SK-N-MC (cell line): ENCODE measurements at places on chromosomes 4 and X.
A peak's percentile ranks its signal among the peaks of the same experiment; 100 is the strongest.

- DNase-seq = no peak
Measured at GRCh38 chr4:143616771-143617170, 83.7 kb downstream of the FREM3 start.

- DNase-seq = peak; percentile 48
Measured at GRCh38 chrX:68828740-68829581, at the start of gene EFNB1. EFNB1 (plus strand) TSS chrX:68829021; CDS start chrX:68829777, 756 bp downstream.

DNA sequence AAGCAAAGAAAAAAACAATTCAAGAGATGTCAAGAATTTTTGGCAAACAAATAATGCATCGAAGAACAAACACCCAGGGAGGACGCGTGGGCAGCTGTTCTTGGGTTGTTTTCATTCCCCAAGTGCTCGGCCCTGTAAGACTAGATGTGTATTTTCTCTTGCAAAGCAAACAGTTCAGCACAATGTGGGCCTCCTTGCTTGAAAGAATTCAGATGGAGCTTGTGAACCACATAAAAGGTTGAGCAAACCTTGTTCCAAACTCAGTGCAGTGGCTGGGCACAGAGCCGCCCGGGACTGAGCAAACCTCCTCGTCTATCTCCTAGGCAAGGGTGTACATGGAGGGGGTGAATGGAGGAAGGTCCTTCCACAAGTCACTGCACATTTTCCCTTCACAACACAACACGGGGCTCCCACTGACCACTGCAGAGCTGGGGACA, 82.4 kb downstream of the HTRA3 start:
- no peak for DNase-seq

DNA sequence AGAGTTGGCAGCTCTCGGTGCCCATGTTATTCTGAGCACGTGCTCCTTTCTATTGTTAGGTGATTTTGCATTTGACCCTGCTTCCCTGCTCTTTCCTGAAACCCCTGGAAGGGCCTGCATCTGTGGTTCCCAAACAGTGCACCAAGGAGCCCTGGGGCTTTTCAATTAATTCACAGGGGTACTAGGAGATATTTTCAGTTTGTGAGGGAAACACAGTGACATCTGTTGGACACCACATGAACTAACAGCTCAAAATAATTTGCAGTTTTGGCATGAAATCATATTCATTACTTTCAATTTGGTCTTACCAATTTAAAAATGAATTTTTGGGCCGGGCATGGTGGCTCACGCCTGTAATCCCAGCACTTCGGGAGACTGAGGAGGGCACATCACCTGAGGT, 156.6 kb downstream of the GATB start:
- DNase-seq = peak; percentile 6

DNA sequence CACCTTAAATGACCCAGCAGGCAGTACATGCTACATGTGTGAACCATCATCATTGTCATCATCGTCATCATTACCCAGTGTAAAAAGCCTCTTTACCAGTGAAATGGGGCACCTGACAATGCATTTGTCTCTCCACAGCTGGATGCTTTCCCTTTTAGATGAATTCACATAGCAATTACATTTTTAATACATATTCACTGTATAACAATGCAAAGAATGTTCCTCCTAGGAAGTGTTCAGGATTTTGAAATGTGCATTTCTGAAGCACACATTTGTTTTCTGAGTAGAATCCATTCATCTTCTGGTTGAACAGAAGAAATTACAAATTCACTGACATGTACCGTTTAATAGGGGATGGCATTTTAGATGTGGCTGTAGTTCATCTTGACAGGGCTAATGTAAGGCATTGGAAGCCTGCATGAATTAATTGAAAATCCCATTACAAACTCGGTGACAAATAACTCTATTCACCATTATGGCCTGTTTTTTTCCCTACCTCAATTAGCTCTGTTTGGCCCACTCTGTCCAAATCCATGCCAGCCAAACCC, 111.1 kb downstream of the SH3RF1 start:
- no peak for DNase-seq

DNA sequence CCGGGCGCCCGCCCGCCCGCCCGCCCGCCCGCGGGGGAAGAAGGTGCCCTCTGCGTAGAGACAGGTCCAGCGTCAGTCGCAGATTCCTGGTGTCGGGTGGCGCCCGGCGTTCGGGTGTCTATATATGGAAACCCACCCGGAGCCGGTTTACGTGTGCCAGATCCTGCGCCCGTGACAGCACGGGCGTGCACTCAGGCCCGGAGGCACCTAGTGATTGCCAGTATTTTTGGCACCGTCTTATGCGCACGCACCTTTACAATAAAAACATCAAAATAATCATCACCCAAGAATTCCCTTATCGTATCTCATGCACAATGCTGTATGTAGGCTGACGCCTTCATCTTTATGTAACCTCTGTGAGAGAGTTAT, 519 bp downstream of the SLC25A4 start:
- no peak for DNase-seq

DNA sequence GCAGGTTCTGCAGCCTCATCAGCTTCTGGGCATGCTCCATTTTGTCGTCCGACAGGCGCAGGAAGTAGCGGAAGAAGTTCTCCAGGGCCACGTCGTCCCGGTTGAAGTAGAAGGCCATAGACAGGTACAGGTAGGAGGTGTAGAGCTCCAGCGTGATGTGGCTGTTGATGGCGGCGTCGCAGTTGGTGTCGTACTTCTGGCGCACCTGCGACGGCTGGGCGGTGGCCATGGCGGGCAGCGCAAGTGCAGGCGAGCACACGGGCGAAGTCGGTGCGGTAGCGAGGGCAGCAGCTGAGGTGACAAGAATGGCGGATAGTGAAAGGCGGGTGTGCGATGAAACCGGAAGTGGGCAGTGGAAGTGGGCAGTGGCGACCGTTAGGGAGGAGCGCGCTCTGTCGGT, at the start of gene FTHL17:
FTHL17 (minus strand) TSS at position 317 of the 400 bp plus-strand sequence; CDS start at position 229, 88 bp downstream.
- no peak for DNase-seq

- DNase-seq = no peak
Measured at GRCh38 chr4:105106426-105106825, 40.2 kb upstream of the TET2 start.

DNA sequence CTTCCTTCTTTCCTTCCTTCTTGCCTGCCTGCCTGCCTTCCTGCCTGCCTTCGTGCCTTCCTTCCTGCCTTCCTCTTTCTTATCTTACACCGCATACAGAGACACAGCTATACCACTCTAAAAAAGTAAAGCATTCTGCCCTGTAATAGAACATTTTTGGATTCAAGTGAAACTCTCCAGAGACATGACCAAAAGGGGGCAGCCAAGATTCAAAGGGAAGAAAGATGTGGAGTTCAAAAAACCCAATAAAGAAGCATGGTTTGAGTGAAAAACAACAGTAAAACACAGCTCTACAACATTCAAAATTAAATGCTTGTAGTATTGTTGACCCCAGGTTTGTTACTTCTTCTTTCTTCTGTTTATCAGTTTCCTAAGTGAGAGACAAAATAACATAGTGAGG, 914.9 kb upstream of the PCDH7 start:
- no peak for DNase-seq

DNA sequence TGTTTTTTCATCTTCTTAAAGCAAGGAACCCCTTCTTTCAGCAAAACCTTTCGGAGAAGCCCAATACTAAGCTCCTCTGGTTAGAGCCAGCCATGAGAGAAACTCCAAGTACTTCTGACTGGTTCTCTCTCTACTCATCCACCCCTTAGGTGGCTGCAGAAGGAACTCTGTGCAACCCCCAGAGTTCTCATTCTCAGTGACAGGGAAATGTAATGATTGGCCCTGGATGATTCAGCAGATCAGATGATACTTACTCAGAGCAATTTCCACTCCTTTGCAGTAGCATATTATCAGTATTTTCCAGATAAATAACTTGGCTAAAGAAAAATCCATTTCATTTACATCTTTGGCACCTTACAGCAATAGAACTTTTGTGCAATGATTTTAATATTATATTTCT, 3.2 kb downstream of the SPP1 start:
- DNase-seq = no peak

DNA sequence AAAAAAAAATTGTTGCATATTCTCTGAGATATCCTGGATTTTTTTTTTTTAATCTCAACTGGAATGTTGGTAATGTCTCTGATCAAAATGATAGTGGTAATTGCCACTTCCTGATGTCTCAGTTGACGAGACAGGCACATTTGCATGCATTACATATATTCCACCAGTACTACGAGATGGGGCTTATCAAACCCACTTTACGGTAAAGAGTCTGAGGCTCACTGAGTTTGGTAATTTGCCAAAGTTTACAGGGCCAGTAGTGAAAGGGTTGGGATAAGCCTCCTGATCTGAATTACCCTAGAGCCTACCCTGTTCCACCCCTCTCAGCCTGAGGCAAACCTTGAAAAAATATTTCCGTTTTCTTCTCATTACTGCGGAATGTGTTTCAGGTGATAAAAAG, 5.3 kb downstream of the MAGEB2 start:
- DNase-seq = peak; percentile 56

DNA sequence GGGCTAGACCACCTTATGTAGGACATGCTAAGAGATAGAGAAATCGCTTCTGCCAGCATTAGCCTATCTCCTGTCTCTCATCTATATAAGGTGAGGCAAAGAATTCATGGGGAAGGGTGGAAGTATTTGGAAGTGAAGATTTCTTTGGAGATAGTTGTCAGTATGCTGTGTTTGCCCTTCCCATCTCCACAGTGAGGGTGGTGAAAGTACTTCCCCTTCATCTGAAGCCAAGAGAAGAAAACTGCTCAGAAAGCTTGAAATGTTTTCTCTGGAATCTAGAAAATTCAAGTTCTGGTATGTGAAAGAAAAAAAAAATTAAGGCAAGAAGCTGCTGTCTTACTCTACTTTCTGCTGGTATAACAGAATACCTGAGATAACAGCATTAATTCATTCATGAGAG, 12.3 kb upstream of the ADH5 start:
- DNase-seq = no peak

- no peak for DNase-seq
Measured at GRCh38 chr4:12924253-12924652, 559.9 kb downstream of the RAB28 start.

DNA sequence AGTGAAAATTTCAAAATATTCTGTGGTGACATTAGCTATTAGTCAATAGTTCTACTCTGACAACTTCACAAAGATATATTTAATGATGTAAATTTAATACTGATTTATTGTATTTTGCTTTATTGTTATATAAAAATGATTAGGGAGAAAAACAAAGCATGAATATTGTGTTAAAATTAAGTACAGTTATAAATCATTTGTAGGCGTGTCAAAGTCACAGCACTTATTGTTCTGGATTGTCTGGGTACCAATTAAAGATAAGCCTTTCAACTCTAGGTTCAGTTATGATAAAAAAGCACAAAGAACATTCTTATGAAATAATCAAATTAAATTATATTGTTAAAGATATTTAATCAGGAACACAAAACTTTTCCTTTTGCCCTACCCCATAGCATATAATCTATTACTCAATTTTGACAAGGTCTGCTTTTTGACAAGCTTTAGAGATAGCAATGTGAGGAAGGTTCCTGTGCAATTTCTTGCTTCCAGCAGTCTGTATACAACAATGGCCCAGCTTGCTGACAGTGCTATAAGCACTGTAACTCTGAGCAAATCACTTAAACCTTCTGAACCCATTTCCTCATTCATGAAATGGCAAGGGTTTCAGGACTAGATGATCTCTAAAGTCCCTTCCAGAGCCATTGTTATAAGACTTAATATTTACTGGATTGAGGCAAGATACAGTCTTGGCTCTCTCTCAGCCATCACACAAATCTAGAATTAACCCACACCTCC, 910.3 kb upstream of the LCORL start:
- DNase-seq = no peak

DNA sequence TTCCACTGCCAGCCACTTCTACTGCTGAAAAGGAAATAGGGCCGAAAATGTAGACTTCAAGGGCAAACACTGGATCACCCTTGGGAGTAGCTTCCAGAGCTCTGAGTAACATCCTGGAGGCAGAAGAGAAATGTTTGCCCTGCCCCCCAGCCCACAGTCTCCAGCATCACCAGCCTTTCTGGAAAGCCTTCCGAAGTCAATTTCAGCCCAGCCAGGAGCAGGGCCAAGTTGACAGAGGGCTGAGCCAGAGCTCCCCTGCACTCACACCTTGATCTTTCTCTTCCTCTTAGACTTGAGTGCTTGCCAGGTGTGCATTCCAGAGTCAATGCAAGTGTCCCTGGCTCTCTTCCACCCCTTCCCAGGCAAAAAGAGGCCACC, 35.2 kb downstream of the SLC25A5 start:
- DNase-seq = no peak

- DNase-seq = no peak
Measured at GRCh38 chr4:3077796-3078195, 3.3 kb downstream of the HTT start.

DNA sequence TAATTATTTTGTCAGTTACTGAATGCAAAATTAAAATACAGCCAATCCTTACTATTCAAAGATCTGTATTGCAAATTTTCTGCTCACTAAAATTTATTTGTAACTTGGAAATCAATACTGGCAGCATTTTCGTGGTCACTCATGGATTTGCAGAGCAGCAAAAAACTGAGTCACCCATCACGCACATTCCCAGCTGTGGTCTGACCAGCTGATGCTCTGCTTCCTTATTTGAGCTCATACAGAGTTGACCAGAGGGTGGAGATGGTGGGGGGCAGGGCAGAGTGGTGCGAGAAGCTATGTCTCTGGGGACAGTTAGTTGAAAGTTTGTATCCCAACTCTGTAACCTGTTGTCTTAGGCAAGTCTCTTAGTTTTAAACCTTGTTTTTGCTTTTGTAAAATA, 214.8 kb downstream of the SPCS3 start:
- no peak for DNase-seq

GRCh38 chr4:57265831-57266582, 155.8 kb upstream of the IGFBP7 start:
- no peak for DNase-seq

GRCh38 chr4:13912966-13913365, 285.4 kb upstream of the BOD1L1 start:
- no peak for DNase-seq

GRCh38 chrX:8684201-8684965, 47.6 kb downstream of the ANOS1 start:
- no peak for DNase-seq

DNA sequence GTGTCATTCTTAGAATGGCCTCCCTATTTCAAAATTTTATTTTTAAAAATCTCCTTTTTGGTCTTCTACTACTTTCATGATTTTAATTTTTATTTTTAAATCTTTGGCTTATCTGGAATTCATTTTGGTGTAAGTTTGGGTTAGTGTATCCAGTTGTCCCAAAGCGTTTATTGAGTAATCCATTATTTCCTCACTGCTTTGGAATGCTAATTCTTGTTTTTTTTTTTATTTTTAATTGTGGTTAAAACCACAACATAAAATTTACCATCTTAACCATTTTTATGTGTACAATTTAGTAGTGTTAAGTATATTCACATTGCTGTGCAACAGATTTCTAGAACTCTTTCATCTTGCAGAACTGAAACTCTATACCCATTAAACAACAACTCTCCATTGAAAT, 8.7 kb downstream of the CITED1 start:
- no peak for DNase-seq

GRCh38 chr4:96525898-96526297, 686.0 kb downstream of the PDHA2 start:
- no peak for DNase-seq

- no peak for DNase-seq
Measured at GRCh38 chr4:76308548-76308947, 2.0 kb downstream of the STBD1 start.
